Left cardiac atrium (tissue), 4 donors: ENCODE measurements at places on chromosomes 6 and 20.

DNA sequence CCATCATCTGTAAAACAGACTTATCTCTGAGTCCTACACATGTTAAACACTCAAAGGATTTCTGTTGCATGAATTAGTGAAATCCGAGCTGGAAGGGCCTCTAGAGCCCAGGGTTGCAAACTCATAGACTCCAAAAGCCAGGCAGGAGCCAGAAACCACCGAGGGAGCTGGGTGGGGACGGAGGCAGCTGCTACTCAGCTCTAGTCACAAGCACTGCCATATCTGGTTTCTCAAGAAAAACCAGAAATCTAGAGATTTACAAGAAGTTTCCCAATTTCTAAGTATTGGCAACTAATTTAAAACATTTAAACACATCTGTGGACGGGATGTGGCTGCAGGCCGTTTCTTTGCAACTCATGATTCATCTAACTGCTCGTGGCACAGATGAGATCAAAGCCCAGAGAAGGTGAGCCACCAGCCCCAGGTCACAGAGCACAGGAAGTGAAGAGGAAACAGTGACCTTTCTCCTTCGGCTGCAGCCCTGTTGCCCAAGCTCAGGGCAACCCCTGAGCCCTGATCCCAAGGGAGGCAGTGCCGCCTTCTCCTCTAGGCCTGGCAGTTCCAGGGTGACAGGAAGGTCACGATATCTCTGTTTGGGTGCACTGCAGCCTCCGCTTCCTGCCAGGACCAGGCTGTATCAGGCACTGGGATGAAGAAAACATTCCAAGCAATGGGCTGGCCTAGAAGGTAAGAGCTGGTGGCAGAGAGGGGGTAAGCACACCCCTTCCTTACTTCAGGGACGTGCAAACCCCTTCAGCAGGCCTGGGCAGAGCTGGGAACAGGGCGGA is 26.4 kb upstream of the PTGIS start:
- DNase-seq, result peak; percentile 72

DNA sequence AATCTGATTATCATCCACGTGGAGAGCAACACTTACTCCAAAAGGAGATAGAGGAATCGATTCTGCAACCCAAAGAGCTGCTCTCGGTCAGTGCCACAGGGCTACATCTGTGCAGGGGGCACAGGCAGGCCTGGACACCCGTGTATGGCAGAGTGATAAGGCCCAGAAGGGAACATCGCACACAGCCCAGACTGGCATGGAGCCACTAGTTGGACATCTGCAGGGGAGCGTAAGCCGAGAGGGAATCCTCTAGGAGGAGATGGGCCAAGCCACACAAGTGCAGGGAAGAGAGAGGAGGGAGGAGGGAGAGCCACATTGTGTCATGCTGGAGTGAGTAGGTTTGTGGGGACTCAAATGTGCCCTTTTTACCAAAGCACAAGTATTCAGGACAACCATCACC is 50.4 kb upstream of the ENTPD6 start:
- no peak for DNase-seq

GRCh38 chr6:166597711-166598440 is 11.4 kb upstream of the RAMACL start:
- DNase-seq, result no peak

- DNase-seq, result no peak
Measured at GRCh38 chr6:118558464-118559217, 10.5 kb downstream of the PLN start.

- DNase-seq, result no peak
Measured at GRCh38 chr20:44494266-44494665, 18.6 kb downstream of the TTPAL start.
